ENCODE measurements at places on chromosomes 12 and 14.

DNA sequence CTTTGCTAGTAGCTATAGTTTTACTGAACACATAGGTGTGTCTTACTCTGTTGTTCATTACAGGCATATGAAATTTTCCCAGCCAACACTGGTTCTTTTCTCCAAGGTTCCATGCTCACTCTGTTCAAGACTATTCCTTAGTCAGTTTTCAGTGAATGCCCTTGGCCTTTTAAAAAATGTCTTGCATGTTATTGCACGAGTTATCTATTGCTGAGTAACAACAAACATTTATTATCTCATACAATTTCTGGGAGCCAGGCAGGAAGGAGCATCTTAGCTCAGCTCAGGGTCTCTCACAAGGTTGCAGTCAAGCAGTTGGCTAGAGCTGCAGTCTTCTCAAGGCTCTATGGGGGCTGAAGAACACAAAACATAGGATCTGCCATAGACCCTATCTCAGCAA lies 223.5 kb downstream of the BTG1 start:
- no peak for DNase-seq

GRCh38 chr14:38045461-38045860 lies 162.2 kb upstream of the SSTR1 start:
- no peak for DNase-seq

DNA sequence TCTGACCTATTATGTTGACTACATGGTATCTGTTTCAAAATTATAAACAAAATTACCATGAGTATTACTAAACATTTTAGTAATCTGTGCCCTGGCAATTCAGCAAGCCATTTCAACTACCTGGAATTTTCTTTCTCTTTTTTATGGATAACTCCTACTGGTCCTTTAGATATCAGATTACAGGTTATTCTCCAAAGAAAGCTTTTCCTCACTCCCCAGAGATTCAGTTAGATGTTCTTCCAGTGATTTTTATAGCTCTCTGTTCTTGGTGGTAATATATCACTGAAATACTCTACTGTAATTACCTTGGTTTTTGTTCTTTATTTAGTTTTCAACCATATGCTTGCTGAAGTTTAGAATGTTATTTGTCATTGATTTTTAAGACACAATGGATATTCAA lies 930.2 kb upstream of the FOXG1 start:
- no peak for DNase-seq

DNA sequence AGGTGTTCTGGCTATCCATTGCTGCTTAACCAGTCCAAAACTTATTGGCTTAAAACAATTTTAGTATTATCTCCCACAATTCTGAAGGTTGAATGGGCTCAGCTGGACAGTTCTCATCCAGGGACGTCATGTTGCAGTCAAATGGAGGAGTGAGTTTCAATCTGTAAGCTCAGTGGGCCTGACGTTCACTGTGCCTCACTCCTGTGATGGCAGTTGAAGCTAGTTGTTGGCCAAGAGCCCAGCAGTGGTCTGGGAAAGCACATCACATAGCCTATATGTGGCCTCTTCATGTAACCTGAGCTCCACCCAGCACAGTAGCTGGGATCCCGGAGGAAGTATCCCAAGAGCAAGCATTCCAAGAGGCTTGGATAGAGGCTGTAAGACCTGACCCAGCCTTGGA lies 40.6 kb upstream of the CDKN3 start:
- no peak for DNase-seq

DNA sequence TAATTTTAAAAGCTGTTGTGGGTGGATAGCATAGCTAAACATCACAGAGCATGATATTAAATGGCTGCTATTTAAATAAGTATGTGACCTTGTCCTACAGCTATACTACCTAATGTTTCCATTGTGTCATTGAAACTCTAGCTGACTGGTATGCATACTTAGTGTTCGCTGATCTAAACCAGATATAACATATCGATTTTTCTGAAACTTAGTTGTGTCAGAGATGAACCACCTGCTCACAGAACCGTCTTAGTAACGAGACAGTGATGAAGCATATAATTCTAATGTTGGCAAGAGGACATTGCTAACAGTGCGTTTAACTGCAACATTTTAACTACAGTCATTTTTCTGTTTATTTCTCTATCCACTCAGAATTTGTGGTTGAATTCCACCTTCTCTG lies 36.1 kb upstream of the NUAK1 start:
- DNase-seq = no peak

GRCh38 chr12:69916544-69917235 lies 91.7 kb downstream of the MYRFL start:
- DNase-seq = no peak

GRCh38 chr12:48182631-48183030 lies 813 bp upstream of the CCDC184 start:
- DNase-seq = no peak

GRCh38 chr14:31414190-31414833 lies 6.0 kb downstream of the HEATR5A start:
- no peak for DNase-seq

GRCh38 chr12:68739891-68740290 lies 6.1 kb upstream of the SLC35E3 start:
- no peak for DNase-seq

DNA sequence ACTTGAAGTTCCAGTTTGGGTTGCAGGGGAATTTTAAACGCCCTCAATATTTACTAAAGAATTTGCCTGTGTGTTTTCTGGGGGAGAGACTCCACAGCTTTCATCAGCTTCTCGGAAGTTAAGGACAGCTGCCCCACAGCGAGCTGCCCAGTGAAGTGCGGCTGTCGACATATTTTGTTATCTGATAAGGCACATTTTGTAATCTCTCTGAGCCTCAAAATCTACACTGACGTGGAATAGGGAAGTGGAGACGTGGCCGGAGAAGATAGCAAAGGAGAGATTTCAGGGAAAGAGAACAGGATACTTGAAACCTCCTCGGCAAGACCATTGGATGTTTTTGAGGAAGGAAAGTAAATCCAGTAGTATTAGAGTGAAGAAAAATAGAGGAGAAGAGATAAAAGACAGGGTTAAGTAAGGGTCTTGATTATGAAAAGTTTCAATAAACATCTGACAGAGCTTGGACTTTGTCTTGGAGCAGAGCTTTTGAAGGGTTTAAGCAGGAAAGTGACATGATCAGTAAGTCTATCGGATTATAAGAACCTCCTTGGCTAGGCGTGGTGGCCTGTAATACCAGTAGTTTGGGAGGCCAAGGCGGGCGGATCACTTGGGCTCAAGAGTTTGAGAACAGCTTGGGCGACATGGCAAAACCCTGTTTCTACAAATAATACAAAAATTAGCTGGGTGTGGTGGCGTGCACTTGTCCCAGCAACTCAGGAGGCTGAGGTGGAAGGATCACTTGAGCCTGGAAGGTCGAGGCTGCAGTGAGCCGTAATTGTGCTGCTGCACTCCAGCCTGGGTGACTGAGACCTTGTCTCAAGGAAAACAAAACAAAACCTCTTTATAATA lies 1.1 kb downstream of the POLR3B start:
- no peak for DNase-seq

DNA sequence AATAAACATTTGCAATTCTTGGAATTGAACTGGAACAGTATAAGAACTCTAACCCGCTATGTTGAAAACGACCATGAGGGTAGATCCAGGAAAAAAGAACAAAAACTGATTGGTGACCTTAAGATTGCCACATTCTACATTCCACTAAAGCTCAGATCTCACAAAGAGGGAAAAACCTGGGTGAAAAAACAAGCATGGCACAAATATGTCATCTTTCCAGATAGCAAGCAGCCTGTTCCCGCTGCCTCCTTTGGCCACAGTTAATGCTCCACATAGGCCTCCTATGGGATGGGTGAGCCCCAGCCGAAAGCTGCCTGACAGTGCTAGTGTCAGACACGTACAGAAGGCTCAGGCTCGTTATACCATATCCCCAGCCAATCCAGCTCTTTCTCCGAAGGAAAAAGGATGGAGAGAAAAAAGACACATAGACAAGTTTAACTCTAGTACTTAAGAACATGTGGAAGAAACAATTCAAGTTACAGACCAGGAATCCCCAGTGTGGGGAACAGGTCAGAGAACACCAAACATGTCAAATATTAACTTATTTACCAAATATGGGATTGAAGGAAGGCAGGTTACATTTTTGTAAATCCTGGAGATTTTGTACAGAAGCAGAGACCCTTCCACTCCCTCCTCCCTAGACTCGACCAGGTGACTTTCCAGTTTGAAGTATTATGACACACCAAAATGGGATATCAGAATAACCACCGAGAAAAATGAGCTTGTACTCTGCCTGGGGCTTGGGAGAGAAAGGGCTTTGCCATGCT lies 14.7 kb downstream of the LETMD1 start:
- DNase-seq = no peak

GRCh38 chr14:99721792-99722516 lies 37.9 kb downstream of the CYP46A1 start:
- DNase-seq = no peak

GRCh38 chr12:117032593-117033381 lies 66.4 kb downstream of the TESC start:
- DNase-seq = no peak

GRCh38 chr12:131637986-131638385 lies 72.9 kb upstream of the SFSWAP start:
- no peak for DNase-seq

DNA sequence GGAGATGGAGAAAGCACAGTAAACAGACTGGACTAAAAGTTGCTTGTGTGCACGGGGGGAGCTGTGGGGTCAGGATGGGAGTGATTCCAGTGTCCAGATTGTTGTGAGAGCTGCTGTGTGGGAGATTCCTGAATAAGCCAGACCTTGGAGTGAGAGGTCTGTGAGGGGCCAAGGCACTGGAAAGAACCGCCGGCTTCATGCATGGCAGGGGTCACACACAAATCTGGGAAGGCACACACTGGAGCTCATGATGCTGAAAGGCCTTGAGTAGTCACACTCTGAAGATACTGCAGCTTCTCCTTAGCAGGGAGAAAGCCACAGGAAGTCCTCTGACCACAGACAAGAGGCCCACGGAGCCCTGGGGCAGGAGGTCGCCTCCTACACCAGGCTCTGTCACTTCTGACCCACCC lies 23.1 kb downstream of the ADCY6 start:
- no peak for DNase-seq

DNA sequence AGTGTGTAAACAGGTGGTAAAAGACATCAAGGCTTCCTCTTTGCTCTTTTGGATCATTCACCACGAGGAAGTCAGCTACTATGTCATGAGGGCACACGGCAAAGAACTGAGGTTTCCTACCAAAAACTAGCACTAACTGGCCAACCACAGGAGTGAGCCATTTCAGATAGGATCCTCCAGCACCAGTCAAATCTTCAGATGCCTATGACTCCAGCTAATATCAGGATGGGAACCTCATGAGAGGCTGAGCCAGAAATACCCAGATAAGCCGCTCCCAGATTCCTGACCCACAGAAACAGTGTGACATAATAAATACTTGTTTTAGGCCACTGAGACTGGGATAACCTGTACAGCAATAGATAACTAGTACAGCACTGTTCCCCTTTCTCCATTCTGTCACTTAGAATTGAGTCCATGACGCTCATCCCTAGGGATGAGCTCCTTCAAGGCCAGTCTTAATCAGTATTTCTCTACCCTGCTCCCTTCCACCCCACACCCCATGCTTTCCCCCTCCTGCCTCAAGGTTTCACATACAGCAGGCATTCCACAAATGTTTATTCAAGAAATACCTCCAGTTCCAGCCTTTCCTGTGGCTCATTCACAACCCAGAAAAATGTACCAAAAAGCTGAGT lies 68.4 kb downstream of the PPM1H start:
- no peak for DNase-seq

DNA sequence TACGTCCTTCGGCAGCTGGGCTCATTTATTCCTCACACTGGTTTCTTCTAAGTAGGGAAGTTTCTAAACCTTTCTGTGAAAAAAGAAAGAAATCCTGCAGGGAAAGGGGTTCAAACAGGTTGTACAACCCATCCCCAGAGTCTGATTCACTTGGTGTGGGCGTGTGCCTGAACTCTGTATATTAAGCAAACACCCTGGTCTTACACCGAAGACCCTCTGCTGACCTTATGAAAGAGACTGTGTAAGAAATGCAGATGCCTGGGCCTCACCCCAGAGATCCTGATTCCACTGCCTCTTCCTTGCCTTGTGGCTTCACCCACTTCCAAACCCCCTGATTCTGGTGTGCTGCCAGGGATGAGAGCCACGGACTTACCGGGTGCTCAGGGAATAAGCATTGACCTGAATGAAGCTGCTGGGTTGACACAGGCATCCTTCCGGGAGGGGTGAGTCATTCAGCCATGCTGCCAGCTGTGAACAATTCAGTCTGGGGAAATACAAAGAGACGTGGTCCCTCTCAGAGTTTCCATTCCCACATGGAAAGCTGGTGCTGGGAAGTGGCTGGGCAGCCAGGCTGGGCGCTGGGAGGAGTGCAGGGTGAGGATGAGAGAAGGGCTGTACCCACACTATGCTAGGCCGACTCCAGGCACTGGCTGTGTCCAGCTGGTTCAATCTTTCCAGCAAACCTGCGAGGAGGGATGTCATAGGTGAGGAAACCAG lies 26.5 kb upstream of the ACTN1 start:
- no peak for DNase-seq

GRCh38 chr14:22002860-22003284 lies 329.3 kb upstream of the OR4E1 start:
- DNase-seq = no peak

DNA sequence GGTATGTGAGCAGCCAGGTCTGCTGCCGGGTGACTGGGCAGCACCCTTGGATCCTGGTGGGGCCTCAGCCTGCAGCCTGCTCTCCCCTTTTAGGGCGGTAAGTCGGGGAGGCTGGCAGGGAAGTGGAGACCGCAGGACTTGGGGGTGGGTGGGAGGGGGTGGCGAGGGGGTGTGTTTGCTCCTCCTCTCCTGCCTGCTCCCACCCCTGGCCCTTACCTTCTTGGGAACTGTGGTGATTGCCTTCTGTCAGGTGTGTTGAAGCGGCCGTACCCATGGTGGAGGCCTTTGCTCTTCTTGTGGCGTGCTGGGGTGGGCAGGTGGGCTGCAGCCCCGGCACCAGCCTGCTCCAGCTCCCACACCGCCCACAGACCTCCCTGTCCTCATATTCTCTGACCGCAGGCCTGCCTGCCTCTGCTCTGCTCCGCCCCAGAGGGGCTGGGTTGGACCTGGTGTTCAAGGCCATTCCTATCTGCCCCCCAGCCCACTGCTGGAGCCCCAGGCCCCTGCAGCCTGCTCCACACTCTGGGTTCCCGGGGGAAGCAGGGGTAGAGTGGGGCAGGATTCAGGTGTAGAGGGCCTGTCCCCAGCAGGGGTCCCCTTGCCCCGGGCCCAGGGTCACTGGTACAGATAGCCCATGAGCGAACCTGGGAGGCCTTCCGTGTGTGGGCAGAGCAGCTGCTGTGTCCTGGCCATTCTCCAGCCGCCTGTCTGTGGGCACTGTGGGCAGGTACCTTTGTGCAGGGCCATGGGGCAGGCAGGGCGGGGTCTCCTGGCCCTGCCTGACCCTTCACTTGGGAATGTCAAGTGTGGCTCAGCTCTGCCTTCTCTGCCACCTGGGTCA lies 5.2 kb downstream of the TEDC1 start:
- no peak for DNase-seq

DNA sequence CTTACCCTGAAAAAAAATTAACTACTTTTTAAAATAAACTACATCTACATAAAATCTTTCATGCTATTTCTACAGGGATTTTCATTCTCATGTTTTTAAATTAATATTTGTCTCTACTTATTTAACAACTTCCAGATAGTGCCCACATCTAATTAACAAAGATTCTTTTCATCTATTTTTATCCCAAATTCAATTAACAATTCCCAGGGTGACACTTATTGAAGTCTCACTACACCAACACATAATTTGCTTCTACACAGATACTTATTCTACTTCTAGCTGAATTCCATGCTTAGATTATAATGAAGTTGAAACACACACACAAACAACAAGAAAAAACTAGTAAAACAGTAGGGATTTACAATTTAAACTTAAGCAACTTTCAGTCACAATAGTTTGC lies 336.6 kb downstream of the ACSS3 start:
- DNase-seq = no peak

- no peak for DNase-seq
Observed at GRCh38 chr14:89458713-89459420, 41.8 kb upstream of the FOXN3 start.
